Sigmoid colon (tissue), 7 donors: ENCODE measurements at places on chromosomes 12 and 14. TPM values are rescaled to one million over a fixed set of nuclear protein-coding genes. Genes with fewer than 3 reads are reported as not detected.
A peak's percentile ranks its signal among the peaks of the same experiment; 100 is the strongest.

DNA sequence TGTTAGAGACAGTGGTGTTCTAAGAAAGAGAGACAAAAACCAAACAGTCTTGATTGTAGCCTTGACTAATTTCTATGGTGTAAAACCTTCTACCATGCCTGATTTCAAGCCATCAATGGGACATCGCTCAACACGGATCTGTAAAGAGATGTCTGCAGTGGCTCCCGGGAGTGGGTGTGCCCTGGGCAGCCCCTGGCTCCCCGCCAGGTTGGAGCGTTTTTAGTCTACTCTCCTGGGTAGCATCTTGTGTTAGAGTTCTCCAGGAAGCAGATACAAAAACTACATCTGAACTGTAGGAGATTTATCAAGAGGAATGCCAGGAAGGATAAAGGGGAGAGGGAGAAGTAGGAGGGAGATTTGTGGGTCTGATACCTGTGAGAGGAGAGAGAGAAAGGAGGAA lies 1212.9 kb downstream of the BCL11B start:
- no peaks in the 10 kb centered on the region for H3K4me1 ChIP-seq
- no peaks in the 10 kb centered on the region for H3K27me3 ChIP-seq
- DNase-seq: no peak
- no peaks in the 10 kb centered on the region for H3K36me3 ChIP-seq
- H3K4me3 ChIP-seq: no peak overlapping the region

RASSF8 gene
- 109 TPM for total RNA-seq

DNA sequence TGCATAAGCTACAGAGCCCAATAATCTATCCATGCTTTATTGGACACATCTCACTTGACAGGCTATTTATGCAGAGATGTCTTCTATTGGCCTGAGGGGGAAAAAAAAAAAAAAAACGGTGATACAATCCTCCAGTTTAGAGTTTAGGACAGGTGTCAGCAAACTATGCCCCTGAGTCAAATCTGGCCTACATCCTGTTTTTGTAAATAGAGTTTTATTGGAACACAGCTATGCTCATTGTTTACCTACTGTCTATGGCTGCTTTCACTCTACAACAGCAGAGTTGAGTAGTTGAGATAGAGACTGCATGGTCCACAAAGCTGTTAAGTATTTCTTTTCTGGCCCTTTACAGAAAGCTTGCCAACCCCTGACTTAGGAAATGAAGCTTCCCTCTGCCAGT lies 403.1 kb downstream of the C12orf75 start:
- no peak overlapping the region for H3K27ac ChIP-seq
- H3K36me3 ChIP-seq: no peaks in the 10 kb centered on the region
- H3K4me1 ChIP-seq: no peaks in the 10 kb centered on the region

- H3K4me1 ChIP-seq: peaks cover 65% of the 10 kb centered on the region
- H3K27ac ChIP-seq: peak overlapping the region; percentile 91
- no peaks in the 10 kb centered on the region for H3K36me3 ChIP-seq
- no peaks in the 10 kb centered on the region for H3K27me3 ChIP-seq
- DNase-seq: peak; percentile 97
These were observed 37.7 kb upstream of the TXNRD1 start for GRCh38 chr12:104177663-104178501.

DNA sequence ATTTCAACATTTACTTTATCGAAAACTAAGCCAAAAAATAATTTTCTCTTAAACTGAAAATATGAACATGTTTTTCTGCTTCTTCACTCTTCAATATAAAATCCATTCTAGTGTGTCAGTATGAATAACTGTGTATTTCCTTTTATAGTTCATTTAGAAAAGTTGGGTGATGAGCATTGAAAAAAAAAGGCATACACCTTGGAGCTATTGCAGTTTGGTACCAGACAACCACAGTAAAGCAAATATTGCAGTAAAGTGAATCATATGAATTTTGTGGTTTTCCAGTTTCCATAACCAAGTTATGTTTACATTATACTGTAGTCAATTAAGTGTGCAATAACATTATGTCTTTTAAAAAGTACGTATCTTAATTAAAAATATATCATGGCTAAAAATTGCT lies 195.0 kb upstream of the FOXG1 start:
- H3K4me1 ChIP-seq: no peaks in the 10 kb centered on the region
- H3K4me3 ChIP-seq: no peak overlapping the region
- no peaks in the 10 kb centered on the region for H3K27me3 ChIP-seq

CHD8 gene
- total RNA-seq: 47.2 TPM

GRCh38 chr14:55699131-55700057 lies 119.4 kb downstream of the KTN1 start:
- H3K27me3 ChIP-seq: no peaks in the 10 kb centered on the region
- no peak overlapping the region for H3K27ac ChIP-seq
- H3K36me3 ChIP-seq: no peaks in the 10 kb centered on the region
- H3K4me1 ChIP-seq: no peaks in the 10 kb centered on the region

DNA sequence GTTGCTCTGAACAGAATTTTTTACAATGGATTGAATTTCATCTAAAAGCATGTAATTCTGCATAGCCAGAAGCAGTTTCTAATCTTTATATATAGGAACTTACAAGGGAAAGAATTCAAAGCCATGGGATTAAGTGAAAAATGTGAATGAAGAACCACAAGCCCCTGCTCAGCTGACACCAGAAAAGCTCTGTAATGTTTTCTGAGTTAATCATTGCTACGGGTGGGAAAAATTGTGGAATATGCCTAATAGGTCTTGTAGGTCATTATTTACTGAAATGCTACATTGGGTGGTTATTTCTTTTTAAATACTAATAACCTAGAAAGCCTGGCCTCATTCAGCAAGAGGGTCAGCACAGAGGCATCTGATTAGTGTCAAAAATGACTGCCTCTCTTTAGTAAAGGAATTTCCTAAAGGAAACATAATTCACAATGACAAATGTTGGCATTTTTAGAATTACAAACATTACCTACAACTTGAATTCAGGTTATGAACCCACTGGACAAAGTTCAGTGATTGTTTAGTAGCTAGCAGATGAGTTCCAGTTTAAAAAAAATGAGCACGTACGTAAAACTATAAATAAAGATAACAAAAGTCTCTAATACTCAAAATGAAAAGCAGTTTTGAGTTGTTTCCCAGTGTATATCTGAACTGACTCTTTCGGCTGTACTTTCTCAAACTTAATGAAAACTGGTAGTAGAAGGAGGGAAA lies 75.3 kb downstream of the BMP4 start:
- H3K4me1 ChIP-seq: peaks cover 4% of the 10 kb centered on the region
- peak overlapping the region; percentile 23 for H3K27ac ChIP-seq
- no peak overlapping the region for H3K4me3 ChIP-seq
- DNase-seq: no peak
- H3K27me3 ChIP-seq: no peaks in the 10 kb centered on the region

- H3K36me3 ChIP-seq: no peaks in the 10 kb centered on the region
- no peaks in the 10 kb centered on the region for H3K27me3 ChIP-seq
- H3K4me3 ChIP-seq: no peak overlapping the region
These were observed 44.2 kb upstream of the RASSF3 start for GRCh38 chr12:64566122-64566521.

- no peaks in the 10 kb centered on the region for H3K27me3 ChIP-seq
These were observed 30.5 kb upstream of the C12orf71 start for GRCh38 chr12:27112871-27113270.

SIX1 gene
- total RNA-seq: 0.71 TPM

KCNC2 gene
- 0.71 TPM for total RNA-seq

COX8C gene
- not detected for total RNA-seq

- DNase-seq: no peak
- H3K27ac ChIP-seq: no peak overlapping the region
- H3K4me1 ChIP-seq: no peaks in the 10 kb centered on the region
- H3K36me3 ChIP-seq: no peaks in the 10 kb centered on the region
- H3K4me3 ChIP-seq: no peak overlapping the region
These were observed 141.6 kb upstream of the AVPR1A start for GRCh38 chr12:63292471-63293221.

- H3K36me3 ChIP-seq: peaks cover 48% of the 10 kb centered on the region
- H3K4me1 ChIP-seq: no peaks in the 10 kb centered on the region
- no peak overlapping the region for H3K27ac ChIP-seq
- no peak overlapping the region for H3K4me3 ChIP-seq
- H3K27me3 ChIP-seq: no peaks in the 10 kb centered on the region
These were observed 68.8 kb upstream of the TRAF3 start for GRCh38 chr14:102708494-102708893.

DNA sequence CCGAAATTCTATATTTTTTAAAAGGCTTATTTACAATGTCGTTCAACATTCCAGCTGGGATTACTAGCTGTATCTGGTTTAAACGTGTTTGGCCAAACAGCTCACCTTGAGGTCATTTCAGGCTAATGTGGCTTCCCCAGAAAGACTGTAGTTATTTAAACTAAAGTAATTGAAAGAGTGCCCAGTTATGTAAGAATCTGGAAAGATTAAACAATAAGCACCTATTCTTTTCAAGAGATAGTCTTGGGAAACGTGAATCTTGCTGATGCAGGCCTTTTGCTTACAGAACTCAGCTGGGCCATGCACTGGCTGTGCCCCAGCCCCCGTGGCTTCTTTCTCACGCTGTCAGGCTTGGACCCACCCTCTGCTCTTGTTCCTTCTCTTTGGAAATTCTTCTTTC lies 24.4 kb downstream of the GLRX5 start:
- no peak overlapping the region for H3K27ac ChIP-seq
- H3K27me3 ChIP-seq: no peaks in the 10 kb centered on the region
- no peak for DNase-seq
- H3K4me3 ChIP-seq: no peak overlapping the region
- no peaks in the 10 kb centered on the region for H3K36me3 ChIP-seq

DNA sequence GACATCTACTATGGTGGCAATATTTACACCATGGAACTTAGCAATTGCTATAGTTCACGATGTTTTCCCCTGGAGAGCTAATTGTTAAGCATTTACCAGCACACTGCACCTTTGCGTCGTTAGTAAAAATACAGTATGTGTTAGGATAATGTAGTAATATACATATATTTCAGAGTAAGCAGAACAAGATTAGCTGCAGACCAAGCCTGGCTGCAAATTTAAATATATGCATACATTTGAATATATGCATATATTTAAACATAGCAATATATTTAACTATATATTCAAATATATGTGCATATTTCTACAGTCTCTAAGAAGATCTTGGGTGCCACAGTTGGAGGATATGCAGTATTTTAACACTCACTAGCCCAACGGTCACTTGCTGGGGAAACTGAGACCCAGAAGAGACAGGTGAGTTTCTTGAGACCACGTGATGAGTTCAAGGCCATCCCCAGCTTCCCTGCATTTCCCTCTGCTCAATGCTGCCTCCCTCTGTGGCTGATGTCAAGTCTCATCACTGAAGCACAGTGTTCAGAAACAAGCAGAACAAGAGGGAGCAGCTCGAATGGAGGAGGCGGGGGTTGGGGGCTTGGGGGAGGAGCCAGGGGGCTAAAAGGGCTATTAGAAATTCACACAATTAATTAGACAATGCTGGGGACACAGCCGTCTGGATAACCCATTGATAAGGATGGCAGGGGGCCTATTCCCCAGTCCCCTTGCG lies 708.0 kb downstream of the MED13L start:
- no peaks in the 10 kb centered on the region for H3K27me3 ChIP-seq
- no peaks in the 10 kb centered on the region for H3K36me3 ChIP-seq
- H3K4me3 ChIP-seq: peak overlapping the region; percentile 10
- no peaks in the 10 kb centered on the region for H3K4me1 ChIP-seq
- H3K27ac ChIP-seq: no peak overlapping the region

DNA sequence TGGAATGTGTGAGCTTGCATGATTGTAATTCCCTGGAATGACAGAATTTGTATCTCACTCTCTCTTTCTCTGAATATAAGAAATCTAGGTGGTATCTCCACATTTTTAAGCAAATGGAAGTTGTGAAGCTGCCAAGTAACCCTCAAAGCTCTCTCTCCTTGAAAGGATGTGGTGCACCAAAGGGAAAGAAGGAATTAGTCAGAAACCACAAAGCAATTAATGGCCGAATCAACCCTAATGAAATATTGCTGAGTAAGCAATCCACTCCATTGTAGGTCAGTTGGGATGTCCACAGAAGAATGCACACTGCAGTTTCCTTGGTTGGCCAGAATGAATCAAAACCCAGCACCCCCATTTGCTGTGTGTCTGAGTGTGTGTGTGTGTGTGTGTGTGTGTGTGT lies 153.5 kb downstream of the KCNA5 start:
- peaks cover 14% of the 10 kb centered on the region for H3K27me3 ChIP-seq
- H3K27ac ChIP-seq: no peak overlapping the region
- no peaks in the 10 kb centered on the region for H3K36me3 ChIP-seq
- H3K4me1 ChIP-seq: no peaks in the 10 kb centered on the region
- no peak overlapping the region for H3K4me3 ChIP-seq

DNA sequence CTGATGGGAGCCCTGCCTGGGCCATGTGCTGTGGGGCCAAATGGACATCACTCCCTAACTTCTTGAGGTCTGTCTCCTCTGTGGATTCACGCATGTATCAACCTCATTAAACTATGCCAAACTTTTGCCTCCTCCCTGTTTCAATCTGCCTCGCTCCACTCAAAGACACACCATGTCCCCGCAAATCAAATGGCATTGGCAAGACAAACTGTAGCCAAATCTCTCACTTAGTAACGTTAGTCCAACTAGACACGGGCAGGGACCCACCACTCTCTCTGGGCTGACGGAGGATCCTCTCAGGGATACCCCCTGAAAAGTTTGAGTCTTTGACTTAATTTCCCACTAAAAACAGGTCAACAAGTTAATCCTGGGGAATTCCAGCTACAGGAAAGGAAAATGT lies 8.0 kb downstream of the ZBTB39 start:
- peaks cover 18% of the 10 kb centered on the region for H3K4me1 ChIP-seq
- H3K36me3 ChIP-seq: peaks cover 60% of the 10 kb centered on the region
- H3K4me3 ChIP-seq: no peak overlapping the region
- no peak for DNase-seq
- no peak overlapping the region for H3K27ac ChIP-seq

DNA sequence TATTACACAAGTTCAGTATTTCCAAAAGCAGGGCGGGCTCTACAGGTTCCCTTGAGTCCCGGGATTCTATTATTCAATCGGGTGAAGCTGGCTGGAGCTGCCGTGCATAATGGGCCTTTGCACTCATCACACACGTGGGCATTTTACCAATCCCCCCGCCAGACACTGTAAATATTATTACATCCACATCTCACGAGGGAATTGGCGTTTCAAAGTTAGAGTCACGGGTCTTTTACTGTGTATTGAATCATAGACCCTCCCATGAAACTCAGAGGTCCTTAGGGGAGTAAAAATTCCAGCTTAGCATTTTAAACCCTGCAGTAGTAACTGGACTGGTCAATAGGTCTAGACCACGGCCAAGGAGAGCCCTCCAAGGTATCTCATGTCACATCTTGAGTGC lies 70.3 kb downstream of the MAP1LC3B2 start:
- no peaks in the 10 kb centered on the region for H3K36me3 ChIP-seq
- no peaks in the 10 kb centered on the region for H3K4me1 ChIP-seq
- no peak for DNase-seq
- no peak overlapping the region for H3K4me3 ChIP-seq
- H3K27ac ChIP-seq: no peak overlapping the region

CFAP54 gene
- total RNA-seq: 1.1 TPM

GPRC5A gene
- 2.4 TPM for total RNA-seq

LRP1-AS gene
- total RNA-seq: not detected

SLCO1B1 gene
- not detected for total RNA-seq

APOF gene
- total RNA-seq: not detected

DNA sequence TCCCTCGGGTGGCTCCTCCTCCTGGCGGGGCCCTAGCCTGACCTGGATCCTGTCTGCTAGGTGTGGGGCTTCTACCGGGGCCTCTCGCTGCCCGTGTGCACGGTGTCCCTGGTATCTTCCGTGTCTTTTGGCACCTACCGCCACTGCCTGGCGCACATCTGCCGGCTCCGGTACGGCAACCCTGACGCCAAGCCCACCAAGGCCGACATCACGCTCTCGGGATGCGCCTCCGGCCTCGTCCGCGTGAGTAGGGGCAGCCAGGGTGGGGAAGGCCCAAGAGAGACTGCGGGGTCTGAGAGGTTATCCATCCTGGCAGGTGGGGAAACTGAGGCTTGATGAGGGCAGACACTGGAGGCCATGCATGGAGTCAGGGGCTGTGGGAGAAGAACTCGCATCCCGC lies 4.0 kb downstream of the SLC25A47 start:
- H3K27me3 ChIP-seq: no peaks in the 10 kb centered on the region
- H3K4me3 ChIP-seq: no peak overlapping the region
- no peaks in the 10 kb centered on the region for H3K36me3 ChIP-seq
